ENCODE measurements at places on chromosomes 4 and X.

- DNase-seq = no peak
Observed at GRCh38 chr4:98873059-98873458, 55.9 kb downstream of the EIF4E start.

GRCh38 chrX:71131510-71131909, 13.1 kb downstream of the MED12 start:
- DNase-seq = no peak

DNA sequence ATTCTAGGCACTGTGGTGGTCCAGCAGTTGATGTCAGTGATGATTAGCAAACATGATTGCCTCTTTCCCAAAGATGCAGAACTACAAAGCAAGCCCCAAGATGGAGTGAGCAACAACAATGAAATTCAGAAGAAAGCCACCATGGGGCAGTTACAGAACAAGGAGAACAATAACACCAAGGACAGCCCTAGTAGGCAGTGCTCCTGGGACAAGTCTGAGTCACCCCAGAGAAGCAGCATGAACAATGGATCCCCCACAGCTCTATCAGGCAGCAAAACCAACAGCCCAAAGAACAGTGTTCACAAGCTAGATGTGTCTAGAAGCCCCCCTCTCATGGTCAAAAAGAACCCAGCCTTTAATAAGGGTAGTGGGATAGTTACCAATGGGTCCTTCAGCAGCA, 365.3 kb downstream of the MAPK10 start:
- no peak for DNase-seq

DNA sequence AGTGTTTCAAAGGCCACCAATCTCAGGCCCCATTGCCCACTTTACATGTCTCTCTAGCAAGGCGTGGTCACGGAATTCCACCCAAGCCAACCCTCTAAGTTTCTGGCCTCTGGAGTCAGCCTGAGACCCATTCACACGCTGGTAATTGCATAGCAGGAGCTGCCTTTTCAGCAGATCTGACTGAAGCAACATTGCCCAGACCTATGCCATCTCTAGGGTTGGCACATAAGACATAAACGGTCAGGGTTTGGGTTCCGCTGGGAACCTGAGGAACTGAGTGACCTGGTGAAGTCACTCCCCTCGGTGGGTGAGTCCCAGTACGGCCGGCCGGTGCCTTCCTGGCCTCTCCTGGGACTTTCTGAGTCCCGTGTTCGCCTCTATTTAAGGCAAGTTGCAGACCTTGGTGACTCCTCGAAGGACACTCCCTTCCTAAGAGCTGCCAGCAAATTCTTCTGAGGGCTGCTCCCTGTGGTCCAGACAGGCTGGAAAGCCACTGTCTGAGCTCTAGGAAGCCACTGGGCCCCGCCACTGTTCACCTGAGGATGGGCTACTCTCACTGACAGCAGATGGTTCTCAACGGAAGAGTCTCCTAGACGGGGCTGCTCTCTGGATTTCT, 15.9 kb downstream of the CTAG1A start:
- DNase-seq = no peak

GRCh38 chr4:154314248-154314647, 177.4 kb downstream of the DCHS2 start:
- no peak for DNase-seq

GRCh38 chrX:120315776-120316175, 4.5 kb upstream of the TMEM255A start:
- no peak for DNase-seq

GRCh38 chr4:67699603-67700002, 1.4 kb downstream of the UBA6 start:
- no peak for DNase-seq

DNA sequence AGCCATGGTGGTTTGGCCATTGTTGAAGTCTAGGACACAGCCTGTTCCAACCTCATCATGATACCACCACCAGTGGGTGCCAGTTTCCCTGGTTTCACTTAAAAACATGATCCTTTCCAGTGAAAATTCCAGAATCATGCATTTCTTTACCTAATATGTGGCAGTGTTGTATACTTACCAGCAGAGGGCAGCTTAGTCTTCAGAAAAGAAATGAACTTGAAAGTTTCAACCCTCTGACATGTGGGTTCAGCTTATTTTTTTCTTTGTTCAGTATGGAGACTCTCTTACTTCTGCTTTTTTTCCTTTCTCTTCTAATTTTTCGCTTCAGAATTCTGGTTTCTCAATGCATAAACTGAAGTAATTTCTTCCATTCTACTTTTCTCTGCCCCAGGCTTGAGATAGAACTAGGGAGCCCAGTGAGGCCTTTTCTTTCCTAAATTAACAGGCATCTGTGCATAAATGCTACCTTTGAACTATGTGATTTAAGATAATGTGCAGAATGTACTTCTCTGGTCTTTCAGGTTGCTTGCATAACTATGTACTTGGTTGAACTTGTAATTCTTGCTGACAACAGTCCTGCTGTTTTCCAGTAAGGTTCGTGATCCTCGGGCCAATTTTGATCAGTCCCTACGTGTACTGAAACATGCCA, 10.7 kb downstream of the LIAS start:
- peak; percentile 10 for DNase-seq

DNA sequence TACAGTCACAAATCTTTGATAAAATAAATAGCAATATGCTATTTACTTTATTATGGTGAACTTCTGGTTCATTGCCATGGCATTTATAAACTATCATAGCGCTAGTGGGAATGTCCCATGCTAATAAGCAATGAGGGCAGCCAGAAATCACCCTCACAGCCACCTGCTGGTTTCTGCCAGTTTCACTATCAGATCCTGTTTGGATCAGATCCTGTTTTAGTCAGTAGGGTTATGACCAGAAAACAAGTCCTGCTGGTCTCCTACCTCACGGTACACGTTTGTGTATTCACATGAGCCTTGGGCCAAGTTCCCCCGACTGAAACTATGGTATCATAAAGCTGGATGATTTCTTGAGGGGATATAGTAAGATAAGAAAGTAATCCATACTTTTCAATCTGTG, 17.7 kb downstream of the FOXR2 start:
- no peak for DNase-seq

- DNase-seq = no peak
Observed at GRCh38 chr4:56134266-56134665, 185.5 kb downstream of the CEP135 start.

DNA sequence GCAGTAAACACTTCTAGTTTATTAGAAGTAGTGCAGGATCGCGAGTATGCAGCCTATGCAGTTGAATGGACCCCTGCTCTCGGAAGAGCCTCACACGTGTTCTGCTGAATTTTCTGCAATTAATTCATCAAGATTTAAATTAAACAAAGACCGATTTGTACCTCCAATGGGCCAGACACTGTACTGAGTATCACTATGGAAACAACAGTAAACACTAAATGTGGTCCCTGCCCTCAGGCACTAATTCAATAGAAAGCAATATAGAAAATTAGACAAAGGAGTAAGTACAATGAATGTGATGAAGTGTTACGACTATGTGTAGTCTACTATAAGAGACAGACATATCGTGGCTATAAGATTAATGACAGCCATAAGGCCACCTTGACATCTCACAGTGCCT, 740.3 kb upstream of the FRG1 start:
- DNase-seq = no peak

- no peak for DNase-seq
Observed at GRCh38 chrX:1023676-1024075, 188.8 kb downstream of the CRLF2 start.

GRCh38 chr4:88575186-88575585, 17.1 kb upstream of the HERC3 start:
- DNase-seq = no peak
